ENCODE measurements at places on chromosomes 1 and 21. TPM values are rescaled to one million over a fixed set of nuclear protein-coding genes. Genes with fewer than 3 reads are reported as not detected.

- DNase-seq = no peak
Measured at GRCh38 chr1:117812869-117813511, 116.4 kb downstream of the GDAP2 start.

- DNase-seq = no peak
Measured at GRCh38 chr1:39936724-39937491, 18.0 kb upstream of the MFSD2A start.

GRCh38 chr1:174118751-174119150 is 40.6 kb upstream of the RABGAP1L start:
- no peak for DNase-seq

DNA sequence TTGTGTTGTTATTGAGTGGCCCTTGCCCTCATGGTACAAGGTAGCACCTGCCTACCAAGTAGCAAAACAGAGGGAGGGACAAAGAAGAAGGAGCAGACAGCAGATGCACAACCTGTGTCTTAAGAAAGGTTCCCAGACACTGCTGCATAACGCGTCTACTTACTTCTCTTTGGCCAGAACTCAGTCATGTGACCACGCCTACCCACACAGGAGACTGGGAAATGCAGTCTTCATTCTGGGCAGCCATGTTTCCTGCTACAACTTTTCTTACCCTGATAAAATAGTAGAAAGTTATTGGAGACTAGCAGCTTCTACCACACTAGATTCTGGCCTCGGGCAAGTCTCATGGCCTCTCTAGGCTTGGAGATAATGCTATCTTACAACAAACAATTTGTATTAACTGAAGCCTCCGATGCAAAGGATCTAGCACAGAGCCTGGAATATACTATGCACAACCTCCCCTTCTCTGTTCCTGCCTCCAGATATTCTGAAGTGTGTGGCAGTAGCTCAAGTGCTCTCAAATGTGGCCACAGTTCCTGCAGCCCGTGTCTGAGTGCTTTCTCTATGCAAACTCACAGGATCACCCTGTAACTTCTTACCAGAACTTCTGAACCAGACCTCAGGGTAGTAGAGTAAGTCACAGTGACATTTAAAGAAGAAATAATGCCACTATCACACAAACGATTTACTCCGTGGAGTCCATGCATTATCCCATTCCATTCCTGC is 34.1 kb upstream of the BTG2 start:
- peak; percentile 82 for DNase-seq

Gene C1orf226
- 31.4 TPM for total RNA-seq

Gene BATF3
- total RNA-seq = 4.2 TPM

Data from mucosa of gallbladder (tissue), 1 donor.